ENCODE measurements at places on chromosomes 7 and 10.

- DNase-seq: no peak
These were observed 11.8 kb upstream of the PRKAR1B start for GRCh38 chr7:738723-739454.

- no peak for DNase-seq
These were observed 21.4 kb upstream of the SCIN start for GRCh38 chr7:12549106-12549505.

DNA sequence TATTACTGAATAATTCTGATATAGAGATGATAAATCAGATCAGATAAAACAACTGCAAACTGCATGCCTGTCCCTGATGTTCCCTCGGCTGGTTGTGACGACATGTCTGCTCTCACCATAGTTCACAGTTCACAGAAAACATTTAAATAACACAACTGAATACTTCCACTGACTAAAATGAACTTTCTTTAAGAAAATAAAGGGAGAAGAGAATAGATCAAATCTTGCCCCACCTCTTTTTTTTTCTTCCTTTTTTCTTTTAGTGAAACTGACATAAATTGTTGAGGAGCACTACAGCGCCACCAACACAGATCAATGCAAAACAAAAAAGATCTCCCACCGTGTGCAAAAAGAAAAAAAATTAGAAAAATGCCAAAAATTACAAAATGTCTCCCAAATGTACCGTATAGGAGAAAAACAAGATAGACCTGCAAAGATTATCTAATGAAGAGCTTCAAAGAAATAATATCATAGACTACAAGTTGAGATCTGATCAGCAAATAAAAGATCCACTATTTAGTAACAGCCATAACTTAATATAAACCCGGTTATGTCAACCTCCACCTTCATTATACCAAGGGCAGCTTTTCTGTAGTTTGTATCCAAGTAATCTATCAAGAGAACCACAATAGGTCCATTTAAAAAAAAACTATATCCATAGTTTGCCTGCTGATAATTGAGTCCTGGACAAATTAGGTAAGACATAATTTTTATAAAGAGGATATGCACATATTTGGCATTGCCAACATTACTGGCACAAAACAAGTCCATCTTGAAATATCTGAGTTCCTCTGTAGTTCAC is 30.7 kb upstream of the EPC1 start:
- DNase-seq: peak; percentile 26

- no peak for DNase-seq
These were observed 126.7 kb downstream of the INHBA start for GRCh38 chr7:41576166-41576565.

- DNase-seq: no peak
These were observed 642.8 kb downstream of the TNS3 start for GRCh38 chr7:46939089-46939488.

GRCh38 chr7:13055732-13056368 is 368.4 kb downstream of the ARL4A start:
- DNase-seq: no peak

GRCh38 chr7:25215694-25216335 is 12.5 kb downstream of the NPVF start:
- DNase-seq: no peak

GRCh38 chr7:119640326-119640725 is 632.6 kb upstream of the KCND2 start:
- no peak for DNase-seq

GRCh38 chr10:104641187-104641936 is at the start of gene SORCS3:
SORCS3 (plus strand) TSS chr10:104641290.
- no peak for DNase-seq

- no peak for DNase-seq
These were observed 202.9 kb downstream of the DKK1 start for GRCh38 chr10:52517012-52517411.

DNA sequence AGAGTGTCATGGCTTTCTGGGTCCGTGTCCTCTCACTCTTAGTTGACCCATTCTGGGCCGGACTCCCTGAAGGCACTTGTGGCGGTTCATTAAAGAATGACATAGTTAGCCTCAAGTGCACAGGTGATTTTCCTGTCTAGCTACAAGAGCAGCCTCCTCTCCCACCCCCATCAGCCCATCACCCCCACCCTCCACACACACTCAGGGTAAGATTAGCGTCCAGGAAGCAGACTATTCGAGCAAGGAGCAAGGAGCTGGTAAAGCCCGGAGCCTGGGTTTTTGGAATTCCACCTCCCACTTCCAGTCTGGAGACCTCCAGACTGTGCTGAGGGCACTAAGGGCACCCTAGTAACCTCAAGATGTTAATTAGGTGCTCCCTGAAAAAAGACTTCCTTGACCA is 39.5 kb downstream of the TACR2 start:
- no peak for DNase-seq

GRCh38 chr10:85060944-85061343 is 732.6 kb downstream of the CCSER2 start:
- DNase-seq: no peak

DNA sequence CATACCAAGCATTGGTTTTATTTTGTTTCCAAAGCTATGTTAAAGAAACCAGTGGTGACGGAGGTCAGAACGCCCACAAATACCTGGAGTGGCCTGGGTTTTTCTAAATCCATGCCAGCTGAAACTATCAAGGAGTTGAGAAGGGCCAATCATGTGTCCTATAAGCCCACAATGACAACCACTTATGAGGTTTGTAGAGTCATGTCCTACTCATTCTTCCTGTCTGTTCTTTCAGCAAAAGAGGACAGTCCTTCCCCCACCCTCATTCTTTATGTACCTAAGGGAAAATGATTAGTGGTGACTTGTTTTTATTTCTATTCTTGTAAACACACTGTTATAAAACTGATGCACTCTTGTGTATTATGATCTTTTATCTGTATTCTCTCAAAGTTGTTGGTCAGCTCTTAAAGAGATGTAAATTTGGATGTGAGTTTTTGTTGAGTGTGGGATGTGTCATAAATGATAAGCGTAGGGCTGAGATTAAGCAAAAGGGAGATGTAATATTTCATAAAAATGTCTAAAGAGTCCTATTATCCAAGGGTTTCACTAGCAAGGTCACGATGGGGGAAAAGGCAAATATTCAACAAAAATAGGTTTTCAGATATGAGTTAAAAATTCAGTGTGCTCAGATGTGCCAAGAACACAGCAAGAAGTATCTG is 294.4 kb downstream of the BICC1 start:
- no peak for DNase-seq

DNA sequence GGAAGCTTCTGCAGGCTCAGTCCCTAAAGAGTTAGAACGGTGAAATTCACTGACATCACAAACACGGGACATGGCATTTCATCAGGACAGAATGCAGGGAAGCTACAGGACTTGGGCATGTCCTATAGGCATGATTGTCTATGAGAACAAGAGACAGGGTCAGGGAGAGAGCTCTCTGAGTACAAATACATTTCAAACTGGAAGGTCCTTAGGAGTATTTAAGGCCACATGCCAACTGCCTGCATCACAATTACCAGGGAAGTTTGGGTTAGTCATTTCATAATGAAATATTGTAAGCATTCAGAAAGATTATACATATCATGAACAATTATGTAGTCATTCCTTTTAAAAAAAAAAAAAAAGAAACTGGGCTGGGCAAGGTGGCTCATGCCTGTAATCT is 71.3 kb downstream of the CREB3L2 start:
- no peak for DNase-seq

GRCh38 chr10:69884686-69885085 is 83.0 kb downstream of the COL13A1 start:
- DNase-seq: no peak

DNA sequence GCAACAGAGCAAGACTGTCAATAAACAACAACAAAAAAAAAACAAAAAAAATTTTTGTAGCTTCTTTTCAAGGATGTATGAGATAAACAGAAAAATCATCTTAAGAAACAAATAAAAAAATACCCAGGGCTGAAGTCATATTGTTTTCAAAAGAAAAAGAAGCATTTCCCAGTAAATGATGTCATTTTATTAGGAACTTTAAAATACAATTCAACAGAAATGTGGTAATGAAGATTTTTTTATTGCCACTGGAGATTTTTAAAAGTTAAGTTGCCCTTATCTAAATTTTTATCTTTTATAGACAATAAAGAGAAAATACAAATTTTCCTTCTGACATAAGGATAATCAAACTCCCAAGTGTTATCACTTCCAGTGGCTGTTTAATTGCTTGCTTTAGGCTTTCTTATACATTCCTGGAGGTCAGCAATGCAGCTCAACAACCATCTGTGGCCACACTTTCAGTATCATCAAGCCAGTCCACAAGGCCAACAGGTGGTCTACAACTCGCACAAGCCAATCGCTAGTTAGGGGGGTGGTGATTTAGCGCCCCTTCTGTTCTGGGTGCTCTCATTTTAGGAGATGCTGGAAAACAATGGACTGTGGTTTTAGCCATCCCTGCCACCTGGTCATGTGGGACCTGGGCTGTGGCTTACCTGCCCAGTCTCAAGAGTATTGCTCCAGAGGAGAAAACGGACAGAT is 10.8 kb downstream of the SEPHS1 start:
- DNase-seq: no peak

DNA sequence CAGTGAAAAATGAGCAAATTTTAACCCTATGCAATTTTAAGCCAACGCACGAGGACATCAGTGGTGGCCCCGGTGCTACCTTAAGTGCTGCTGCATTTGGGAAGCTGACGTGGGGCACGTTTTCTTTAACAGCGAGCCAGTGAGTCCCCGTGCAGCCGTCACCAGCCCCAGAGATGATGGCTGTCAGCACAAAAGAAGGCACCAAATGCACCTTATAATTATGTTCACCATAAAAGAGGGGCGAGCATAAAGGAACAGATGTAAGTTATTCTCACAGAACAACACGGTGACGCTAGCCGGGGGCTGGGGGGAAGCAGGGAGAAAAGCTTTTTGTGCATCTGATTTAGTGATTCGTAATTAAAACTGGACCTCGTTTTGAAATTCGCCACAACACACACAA is 260.1 kb downstream of the DNAJB6 start:
- no peak for DNase-seq

DNA sequence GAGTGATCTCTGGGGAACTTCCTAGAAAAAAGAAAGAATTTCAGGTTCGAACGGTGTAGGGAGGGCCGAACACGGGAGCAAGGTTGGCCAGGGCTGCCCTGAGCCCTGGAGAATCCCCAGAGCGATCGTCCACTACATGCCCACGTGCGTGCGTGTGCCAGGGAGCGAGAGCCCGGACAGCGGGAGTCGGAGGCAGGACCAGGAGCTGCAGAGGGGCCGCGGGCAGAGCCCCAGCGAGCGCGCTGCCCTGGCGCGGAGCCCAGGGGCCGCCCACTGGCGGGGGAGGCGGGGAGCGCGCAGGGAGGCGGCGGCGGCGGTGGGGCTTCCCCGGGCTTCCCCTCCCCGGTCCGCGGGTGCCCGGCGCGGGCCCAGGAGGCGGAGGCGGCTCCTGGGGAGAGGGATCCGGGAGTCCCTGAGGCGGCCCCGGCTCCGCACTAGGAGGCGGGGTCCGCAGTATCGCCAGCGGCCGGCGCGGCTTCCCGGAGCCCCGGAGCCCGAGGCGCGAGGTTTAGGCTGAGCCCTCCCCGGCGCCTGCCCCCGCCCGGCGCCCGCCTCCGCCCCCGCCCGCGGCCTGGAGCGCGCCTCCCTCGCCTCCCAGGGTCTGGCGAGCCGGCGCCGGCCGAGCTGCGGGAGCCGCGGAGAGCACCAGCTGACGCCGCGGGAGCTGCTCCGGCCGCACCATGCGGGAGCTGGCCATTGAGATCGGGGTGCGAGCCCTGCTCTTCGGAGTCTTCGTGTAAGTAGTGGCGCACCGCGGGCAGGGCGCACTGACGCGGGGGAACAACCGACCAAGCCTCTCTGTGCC is at the start of gene PLPP4:
Gene PLPP4, plus strand, starts transcription at position 602 of the 805 bp plus-strand sequence. Its CDS starts 79 bp downstream, at position 681.
- DNase-seq: no peak

GRCh38 chr7:4028221-4028620 is 653.9 kb upstream of the FOXK1 start:
- no peak for DNase-seq

DNA sequence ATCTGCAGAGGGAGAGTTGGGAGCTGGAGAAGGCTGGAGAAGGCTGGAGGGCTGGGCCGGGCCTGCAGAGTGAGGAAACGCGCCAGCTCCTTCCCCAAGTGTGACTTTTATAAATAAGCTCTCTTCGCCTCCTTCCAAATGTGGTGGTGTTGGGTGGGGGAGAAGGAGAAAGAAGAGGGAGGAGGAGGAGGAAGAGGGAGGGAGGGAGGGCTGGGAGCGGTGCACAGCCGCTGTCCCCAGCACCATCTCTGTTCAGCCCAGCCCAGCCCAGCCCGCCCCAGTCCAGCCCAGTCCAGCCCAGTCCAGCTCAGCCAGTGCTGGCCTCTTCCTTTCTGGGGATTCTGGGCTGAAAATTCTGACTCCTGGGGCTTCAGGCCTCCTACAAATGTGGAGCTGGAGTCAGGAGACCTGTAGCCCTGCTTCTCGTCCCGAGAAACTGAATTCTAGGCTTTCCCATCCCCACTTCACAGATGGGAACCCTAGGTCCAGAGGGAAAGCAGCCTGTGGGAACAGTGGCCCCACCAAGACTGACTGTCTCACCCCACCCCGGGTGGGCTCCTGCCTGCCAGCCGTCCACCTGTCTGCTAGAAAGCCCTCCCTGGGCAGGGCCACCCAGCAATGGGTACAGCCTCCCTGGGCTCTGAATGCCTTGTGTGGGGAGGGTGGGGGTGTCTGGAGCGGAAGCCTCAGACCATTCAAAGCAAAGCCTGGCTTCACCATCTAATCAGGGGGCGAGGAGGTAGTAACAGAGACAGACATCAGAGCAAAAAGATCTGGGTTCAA is 2.3 kb downstream of the STX1A start:
- DNase-seq: no peak

DNA sequence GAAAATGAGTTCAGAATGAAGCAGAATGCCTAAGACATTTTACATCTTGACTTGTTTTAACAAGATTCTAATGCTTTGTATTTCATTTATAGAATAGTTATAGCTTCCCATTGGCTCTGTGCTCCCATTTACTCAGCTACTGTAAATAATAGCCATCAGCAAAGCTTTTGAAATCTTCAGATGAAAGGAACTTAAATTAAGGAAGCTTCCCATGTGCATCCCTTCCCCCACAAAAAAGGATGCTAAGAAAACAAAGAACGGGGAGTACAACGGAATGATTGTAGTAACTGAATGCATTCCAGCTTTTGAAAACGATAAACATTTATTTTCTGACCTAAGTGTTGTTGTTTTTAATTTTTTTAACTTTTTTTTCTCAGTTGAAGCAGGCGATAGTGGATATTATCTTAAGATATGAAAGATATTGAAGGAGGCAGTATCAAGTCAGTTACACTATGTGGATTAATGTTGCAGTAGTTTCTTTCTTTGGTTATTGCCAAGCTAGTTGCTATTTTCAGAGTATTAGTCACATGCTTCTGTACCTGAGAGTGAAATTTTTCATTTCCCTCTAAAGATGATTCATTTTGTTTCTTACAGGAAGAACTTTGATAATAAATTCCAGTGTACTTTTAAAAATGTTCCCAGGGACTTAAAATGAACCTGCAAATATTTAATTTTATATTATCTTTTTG is 129.2 kb downstream of the KCND2 start:
- no peak for DNase-seq

Measured in NCI-H187 (cell line).